ELF-1 (cell line): ENCODE measurements at places on chromosomes 12 and 14.

GRCh38 chr12:1811281-1811947 is 9.0 kb upstream of the LRTM2 start:
- DNase-seq, result no peak

- no peak for DNase-seq
These were observed 3.3 kb downstream of the ARHGAP9 start for GRCh38 chr12:57476162-57476992.

DNA sequence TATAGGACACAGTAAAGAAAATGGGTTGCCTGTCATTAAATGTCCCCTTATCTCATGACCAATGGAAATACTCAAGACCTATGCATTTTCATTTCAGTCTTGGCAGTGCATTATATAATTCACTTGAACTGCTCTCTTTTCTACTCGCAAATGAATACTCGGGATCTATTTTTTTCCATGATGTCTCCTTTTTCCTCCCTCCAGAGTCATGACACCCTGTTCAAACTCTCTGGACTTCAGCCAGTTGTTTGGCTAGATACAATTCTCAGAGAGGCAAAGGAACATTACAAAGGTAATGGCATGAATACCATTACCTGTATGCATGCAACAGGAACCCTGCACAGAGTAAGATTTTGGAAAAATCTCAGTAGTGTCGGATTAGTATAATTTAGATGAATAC is 130.9 kb downstream of the GPR135 start:
- no peak for DNase-seq

DNA sequence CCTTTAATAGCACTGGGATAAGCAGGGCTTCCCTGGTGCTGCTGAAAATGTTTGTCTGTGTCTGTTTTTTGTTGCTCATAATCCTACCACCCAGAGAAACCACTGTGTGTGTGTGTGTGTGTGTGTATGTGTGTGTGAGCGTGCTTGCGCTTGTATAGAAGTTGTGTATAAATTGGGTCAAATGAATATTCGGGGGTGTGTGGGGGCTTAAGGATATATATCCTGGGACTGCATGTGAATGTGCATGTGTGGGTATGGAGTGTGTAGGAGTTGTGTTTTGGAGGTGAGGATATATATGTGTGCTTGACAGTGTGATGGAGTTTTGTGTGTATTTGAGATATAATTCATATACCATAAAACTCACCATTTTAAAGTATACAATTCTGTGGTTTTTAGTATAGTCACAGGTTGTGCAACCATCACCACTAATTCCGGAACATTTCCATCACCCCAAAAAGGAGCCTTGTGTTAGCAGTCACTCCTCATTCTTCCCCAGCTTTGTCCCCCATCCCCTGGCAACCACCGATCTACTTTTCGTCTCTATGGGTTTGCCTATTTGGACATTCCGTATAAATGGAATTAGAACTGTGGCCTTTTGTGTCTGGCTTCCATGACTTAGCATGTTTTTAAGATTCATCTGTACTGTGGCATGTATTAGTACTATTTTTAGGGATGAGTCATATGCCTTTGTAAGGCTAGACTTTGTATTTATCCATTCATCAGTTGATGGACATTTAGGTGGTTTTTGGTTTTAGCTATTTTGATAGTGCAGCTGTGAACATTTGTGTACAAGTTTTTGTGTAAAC is 25.6 kb downstream of the TCTN1 start:
- no peak for DNase-seq

- no peak for DNase-seq
These were observed 40.5 kb upstream of the USP44 start for GRCh38 chr12:95591731-95592130.

GRCh38 chr12:61385771-61386170 is 874.4 kb upstream of the USP15 start:
- DNase-seq, result no peak

- no peak for DNase-seq
These were observed 156.5 kb downstream of the PAWR start for GRCh38 chr12:79534029-79534867.

- no peak for DNase-seq
These were observed 48.7 kb upstream of the GARIN2 start for GRCh38 chr14:67140556-67140955.

- no peak for DNase-seq
These were observed 152.4 kb upstream of the PWP1 start for GRCh38 chr12:107533218-107533617.

- DNase-seq, result no peak
These were observed 34.5 kb downstream of the USP44 start for GRCh38 chr12:95516757-95517156.

GRCh38 chr12:3777206-3777809 is 24.4 kb upstream of the CRACR2A start:
- DNase-seq, result no peak

DNA sequence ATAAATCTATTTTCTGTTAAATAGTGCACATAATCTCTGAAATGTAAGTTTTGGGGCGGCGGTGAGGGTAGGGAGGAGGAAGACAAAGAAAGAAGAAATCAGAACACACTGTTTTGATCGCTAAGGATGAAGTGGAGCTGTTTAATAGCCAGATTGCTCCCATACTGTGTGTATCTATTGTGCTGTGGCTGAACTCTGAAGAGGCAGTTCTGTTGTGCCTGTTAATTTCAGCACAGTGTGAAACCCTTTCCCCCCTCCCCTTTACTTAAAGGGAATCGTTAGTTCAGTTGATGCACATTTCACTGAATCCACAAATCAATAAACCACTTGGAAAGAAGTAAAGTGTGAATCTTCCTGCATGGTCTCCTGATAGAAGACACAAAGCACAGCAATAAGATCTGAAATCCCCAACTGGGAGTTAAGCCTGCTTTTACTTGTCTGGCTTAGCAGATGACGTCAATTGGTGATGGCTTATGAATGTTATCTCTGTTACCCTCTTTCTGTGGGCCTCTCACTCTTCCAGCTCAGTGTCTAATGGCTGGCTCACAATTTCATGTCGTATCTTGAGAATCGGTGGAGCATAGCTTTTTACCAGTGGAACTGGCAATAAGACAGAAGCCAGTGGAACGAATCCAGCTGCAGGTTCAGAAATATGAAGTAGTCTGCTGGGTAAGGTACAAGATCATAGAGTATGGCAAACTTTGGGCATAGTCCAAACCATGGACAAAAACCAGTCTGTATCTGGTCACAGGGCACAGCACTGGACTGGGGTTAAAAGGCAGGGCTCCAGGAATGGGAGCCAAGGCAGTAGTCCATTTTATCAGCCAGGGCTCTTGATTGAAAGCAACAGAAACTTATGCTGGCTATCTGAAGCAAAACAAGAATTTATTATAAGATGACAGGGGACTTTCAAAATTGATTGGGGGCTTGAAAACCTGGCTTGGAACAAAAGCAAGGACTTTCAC is 413.5 kb upstream of the SEL1L start:
- DNase-seq, result peak; percentile 2

DNA sequence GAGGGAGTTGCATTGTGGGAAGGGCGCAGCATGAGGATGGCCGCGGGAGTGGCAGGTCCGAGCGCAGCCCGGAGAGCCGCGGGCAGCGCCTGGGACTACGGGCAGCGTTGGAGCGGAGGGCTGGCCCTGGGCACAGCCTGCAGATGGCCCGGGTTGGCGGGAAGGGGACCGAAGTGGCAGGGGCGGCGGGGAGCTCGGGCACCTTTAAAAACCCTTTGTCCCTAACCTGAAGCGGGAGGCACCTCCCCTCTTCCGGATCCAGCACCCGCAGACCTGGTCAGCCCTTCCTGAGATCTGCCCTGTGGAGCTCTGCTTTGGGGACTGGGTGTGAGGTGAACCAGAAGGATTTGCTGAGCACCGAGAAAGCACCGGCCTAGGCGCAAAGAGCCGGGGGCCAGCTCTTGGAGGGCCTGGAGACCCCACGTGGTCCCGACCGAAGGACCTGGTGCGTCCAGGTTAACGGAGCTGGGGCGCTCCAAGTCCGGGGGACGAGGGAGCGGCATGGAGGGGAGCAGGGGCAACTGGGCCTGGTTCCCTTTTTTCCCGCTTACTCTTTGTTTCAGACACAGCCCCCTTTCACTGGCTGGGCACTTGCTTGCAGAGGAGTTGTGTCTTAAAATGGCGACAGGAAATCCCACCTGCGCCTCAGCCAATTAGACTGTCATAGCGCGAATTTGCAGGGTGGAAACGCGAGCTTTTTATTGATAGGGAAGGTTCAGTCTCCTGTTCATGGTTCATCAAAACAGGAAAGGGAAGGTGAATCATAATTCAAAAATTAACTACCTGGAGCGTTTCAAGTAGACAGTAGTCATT is 792 bp upstream of the SLC38A1 start:
- peak; percentile 67 for DNase-seq

GRCh38 chr12:58932806-58933681 is 12.7 kb upstream of the LRIG3 start:
- DNase-seq, result no peak

GRCh38 chr12:40963751-40964150 is 224.4 kb upstream of the PDZRN4 start:
- no peak for DNase-seq

DNA sequence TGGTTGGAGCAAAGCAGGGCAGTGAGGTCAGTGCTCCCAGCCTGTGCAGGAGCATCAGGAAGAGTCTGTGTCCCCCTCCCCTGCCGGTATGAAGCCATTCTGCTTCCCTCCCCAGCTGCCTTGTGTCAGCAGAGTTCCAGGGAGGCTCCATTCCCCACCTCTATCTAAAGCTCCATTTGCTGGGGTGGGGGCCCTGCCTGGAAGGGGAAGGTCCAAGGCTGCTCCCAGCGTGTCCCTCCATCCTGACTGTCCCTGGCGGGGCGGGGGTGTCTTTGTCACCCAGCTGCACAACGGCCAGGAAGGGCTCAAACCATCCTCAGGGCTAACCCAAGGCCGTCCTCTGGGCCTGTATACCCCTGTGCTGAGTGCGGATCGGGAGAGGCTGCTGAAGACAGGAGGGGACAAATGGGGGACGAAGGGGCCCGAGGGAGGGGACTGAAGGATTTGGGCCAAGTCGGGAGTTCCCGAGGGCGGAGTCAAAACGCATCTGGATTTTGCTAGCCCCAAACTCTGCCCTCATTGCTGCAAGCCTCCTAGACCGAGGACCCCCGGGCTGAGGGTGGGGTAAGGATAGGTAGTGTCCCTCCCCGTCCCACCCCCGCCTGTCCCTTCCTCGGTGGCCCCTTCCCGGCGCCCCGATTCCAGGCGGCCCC is 748 bp upstream of the ACVRL1 start:
- no peak for DNase-seq

- DNase-seq, result no peak
These were observed 9.3 kb downstream of the NFKBIA start for GRCh38 chr14:35395283-35395682.

DNA sequence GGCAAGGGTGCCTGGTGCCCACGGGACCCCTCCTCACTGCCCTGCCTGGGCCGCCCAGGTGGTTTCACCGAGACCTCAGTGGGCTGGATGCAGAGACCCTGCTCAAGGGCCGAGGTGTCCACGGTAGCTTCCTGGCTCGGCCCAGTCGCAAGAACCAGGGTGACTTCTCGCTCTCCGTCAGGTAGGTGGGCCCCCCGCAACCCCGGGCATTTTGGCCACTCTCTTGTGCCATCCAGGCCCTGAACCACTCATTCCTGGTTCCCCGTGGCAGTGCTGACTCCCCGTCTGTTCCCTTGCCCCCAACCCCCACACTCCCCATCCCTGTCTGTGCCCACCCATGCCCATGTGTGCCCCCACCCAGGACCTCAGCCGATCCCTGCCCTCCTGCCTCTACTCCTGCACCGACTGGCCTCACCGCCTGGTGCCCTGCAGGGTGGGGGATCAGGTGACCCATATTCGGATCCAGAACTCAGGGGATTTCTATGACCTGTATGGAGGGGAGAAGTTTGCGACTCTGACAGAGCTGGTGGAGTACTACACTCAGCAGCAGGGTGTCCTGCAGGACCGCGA is 480 bp downstream of the PTPN6 start:
- DNase-seq, result no peak

DNA sequence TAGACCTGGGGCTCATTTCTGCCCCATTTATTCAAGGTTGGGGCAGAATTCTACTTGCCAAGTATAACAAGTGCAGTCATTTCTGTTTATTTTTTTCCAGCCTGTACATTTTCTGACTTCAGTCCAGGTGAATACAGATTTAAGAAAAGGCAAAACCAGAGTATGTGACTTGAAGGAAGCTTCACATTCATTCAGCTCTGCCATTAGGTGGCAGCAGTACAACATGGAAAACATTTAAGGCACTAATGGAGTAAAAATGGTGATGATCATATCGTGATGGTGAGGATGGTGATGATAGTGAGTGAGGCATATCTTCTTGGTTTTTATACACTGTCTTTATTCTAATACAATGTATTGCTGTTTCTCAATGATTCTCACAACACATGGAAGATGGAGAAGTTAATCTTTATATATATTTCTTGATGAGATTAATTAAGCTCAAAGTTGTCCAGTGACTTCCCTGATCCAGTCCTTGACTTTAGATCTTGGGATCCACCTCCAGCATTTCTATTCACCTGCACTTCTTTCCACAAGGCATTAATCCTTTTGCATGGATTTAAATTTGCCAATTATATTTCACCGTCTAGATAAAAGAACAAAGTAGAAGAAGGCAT is 176.7 kb upstream of the SEL1L start:
- no peak for DNase-seq

DNA sequence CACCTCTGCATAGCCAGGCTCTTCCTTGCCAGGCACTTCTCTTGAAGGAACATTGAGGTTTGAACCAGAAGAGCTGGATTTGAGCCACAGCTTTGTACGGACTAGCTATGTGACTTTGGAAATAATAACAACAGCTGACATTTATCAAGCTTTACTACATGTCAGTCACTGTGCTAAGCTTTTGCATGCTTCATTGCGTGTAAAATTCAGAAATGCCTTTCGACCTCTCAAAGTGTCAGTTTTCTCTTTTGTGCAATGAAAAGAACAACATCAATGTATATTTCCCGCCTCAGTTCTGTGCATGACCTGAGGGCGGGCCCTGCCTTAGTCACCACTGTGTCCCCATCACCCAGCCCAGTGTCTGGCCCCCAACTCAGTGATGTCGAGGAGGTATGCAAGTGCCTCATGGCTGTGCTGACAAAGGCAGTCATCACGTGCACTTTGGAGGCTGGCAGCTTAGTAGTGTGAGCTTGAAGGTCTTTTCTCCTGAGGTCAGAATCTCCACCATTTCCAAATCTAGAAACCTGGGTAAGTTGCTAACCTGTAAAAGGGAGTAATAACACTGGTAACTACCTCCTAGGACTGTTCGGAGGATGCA is 17.9 kb upstream of the AQP2 start:
- no peak for DNase-seq

DNA sequence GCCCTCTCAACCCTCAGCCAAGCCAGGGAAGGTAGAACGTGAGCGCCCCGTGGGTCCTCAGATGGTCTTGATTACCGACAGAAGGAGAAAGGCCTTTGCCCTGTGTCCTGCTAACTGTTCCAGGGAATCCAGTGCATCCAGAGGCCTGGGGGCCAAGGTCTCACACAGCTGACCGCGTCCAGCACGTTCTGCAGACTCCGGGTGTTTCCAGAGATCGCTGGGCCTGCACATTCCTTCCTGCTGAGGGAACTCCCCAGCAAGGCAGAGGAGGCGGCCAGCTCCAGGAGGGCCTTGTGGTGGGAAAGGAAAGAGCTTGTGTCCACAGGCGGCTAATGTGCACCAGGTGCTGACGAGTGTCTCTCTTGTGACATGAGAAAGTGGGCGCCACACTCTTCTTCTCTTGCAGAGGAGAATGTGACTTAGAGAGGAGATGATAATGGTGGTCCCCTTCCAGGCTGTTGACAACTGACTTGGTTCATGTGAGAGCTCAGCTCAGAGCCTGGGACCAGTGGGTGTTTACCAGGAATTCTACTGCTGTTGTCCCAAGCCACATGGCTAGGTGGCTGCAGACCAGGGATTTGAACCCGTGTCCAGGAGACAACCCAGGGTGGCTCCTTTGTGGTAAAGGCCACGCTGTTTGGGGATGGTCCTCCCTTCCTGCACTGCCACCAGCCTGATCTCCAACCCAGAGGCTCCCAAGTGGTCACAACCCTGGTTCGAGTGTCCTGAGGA is 46.8 kb upstream of the DLK1 start:
- peak; percentile 84 for DNase-seq

- no peak for DNase-seq
These were observed 14.5 kb upstream of the NAV3 start for GRCh38 chr12:77816196-77816595.
